Foreskin melanocyte (primary cell): ENCODE measurements at places on chromosomes 1 and 21.

DNA sequence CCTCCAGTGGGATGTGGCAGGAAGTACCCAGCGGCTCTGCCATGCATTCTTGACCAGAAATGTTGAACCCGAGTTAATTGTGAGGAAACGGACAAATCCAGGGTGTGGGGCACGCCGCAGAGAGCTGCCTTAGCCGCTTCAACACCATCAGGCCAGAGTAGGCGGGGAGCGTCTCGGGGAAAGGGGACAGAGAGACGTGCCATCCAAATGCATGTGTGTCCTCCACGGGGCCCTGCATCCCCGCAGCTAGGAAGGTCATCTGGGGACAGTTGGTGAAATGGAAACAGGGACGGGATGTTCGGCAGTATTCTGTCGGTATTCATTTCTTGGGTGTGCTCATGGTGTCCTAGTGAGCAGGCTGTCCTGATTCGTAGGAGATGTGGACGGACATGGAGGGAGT lies 59.1 kb upstream of the TRAPPC10 start:
- no peak for DNase-seq

DNA sequence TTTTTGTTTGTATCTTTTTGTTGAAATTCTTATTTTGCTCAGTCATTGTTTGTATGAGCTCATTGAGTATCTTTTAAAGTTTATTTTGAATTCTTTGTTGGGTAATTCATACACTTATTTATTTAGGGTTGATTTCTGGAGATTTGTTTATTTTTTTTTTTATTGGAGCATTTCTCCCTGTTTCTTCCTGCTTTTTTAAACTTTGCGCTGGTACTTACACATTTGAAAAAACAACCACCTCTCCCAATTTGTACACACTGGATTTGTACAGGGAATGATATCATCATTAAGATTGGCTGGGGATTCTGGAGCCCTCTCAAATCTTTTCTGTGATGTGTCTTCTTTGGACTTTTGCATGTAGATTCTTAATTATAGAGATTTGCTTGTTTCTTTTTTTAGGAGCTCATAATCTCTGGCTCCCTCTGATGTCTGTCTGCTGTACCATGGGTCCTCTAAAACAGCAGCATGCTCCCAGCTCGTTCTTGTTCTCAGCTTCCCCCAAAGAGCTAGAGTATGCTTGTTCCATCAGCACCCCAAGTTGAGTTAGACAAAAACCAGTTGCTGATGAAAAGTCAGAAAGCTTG lies 310.7 kb downstream of the DUSP10 start:
- no peak for DNase-seq

GRCh38 chr1:224082146-224082545 lies 31.8 kb upstream of the FBXO28 start:
- DNase-seq = no peak

GRCh38 chr1:79193211-79194079 lies 186.9 kb upstream of the ADGRL4 start:
- DNase-seq = no peak

- DNase-seq = peak; percentile 38
Measured at GRCh38 chr1:6889875-6890480, 104.7 kb downstream of the CAMTA1 start.

- no peak for DNase-seq
Measured at GRCh38 chr1:226302731-226303130, 6.2 kb downstream of the LIN9 start.

DNA sequence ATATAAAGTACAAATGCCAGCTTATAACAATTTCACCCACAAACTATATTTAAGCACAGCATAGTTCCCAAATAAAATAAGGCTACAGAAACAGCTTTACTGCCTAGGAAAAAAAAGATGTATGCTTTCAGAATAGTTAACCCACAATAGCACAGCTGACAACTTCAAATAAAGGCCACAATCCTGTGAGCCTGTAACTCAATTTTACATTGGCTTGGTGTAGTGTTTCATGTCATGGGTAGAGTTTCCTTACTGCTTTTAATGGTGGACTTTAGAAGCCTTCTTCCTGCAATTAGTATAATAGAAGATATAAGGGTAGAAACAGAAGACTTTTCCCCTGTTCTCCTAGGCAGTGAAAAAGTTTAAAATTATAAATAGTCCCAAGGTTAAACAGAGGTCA lies 44.3 kb upstream of the ZC3H11B start:
- DNase-seq = no peak

- DNase-seq = no peak
Measured at GRCh38 chr1:17661546-17662157, 93.5 kb upstream of the ACTL8 start.

- no peak for DNase-seq
Measured at GRCh38 chr1:24222793-24223192, 35.7 kb upstream of the IFNLR1 start.

GRCh38 chr1:29878501-29878900 lies 642.2 kb downstream of the PTPRU start:
- DNase-seq = no peak

DNA sequence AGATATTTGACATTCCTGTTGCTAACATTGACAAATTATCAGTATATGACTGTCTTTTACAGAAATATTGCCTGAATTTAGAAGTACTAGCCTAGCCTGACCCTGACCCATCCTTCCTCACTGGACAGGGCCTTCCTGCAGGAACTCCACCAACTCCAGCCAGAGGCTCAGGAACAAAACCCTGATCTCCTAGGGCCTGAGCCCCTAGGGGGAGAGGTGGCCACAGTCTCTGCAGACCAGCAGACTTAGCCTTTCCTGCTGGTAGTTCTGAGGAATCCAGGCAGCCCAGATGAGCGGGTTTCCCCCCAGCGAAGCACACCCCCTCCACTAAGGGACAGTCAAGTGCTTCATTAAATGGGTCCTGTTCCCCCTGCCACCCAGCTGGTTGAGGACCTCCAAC lies 44.3 kb upstream of the LRIF1 start:
- no peak for DNase-seq
